Activated naive CD8-positive, alpha-beta T cell treated with anti-CD3 and anti-CD28 coated beads, Interleukin-2, amount 50 U/mL, for 16 hours (primary cell): ENCODE measurements at places on chromosomes 6 and 20.

- DNase-seq = no peak
Measured at GRCh38 chr20:48983423-48984400, 62.2 kb downstream of the ARFGEF2 start.

GRCh38 chr6:45880676-45881075, 135.0 kb downstream of the CLIC5 start:
- DNase-seq = no peak

GRCh38 chr6:159061805-159062563, 17.2 kb upstream of the TAGAP start:
- DNase-seq = no peak

- no peak for DNase-seq
Measured at GRCh38 chr6:674956-675355, 18.0 kb downstream of the EXOC2 start.

DNA sequence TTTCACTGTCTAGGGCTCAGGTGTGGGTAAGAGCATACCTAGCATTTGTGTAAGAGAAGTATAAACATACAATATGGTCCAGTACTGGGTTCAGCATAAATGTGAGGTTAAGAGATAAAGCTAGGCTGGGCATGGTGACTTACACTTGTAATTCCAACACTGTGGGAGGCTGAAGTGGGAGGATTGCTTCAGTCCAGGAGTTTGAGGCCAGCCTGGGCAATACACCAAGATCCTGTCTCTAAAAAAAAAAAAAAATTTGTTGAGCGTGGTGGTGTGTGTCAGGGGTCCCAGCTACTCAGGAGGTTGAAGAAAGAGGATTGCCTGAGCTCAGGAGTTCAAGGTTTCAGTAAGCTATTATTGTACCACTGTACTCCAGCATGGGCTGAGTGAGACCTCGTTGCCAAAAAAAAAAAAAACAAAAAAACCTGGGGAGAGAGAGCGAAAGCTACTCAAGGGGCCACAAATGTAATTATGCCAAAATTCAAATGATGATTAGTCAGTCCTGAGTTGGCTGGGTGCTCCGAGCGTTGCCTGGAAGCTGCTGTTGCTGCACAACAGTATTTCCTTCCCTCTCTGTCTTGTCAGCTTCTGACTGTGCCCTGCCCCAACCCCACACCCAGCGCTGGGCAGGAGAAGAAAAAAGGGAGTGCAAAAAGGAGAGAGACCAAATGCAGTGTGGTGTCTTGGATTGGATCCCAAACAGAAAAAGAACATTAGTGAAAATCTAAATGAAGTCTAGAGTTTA, 24.0 kb downstream of the CMTR1 start:
- DNase-seq = no peak

GRCh38 chr20:19920381-19921138, 96.6 kb upstream of the NAA20 start:
- no peak for DNase-seq

GRCh38 chr20:20466341-20466879, 98.5 kb downstream of the INSM1 start:
- DNase-seq = no peak

- DNase-seq = no peak
Measured at GRCh38 chr6:141513830-141514229, 618.9 kb upstream of the GJE1 start.

GRCh38 chr6:133641104-133641503, 247.8 kb upstream of the TCF21 start:
- DNase-seq = no peak

DNA sequence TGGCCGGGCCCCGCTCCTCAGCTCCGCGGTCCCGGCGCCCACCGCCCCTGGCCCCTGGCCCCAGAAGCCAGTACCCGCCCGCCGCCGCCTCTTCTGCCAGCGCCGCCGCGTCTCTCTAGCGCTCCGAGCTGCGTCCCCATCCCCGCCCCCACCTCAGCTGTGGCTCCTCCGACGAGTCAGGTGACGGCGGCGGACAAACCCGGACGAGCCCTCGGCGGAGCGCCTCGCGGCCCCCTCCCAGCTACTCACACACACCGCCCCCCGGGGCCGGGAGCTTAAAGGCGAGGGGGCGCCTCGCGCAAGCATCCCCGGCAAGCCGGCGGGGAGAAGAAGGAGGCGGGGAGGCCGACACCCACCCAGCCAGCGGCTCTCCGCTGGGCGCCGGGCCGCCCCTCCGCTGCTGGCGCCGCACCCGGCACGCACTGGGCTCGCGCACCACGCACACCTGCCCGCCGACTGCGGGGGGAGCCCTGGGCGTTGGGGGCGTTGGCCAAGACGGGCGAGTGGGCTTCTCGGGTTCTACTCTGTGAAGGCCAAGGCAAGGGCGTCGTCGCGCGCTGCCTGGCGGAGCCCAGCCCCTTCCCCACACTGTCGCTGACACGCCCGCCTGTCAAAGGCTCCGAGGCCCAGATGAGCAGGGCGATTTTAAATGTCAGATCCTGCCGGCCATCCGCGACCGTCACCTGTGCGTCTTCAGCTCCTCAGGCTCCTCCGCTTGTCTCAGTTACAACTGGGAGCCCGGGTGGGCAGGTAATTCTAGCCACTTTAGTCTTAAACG, at the start of gene SNAP91:
Gene SNAP91 (minus strand): TSS at position 132 of the 778 bp plus-strand sequence. CDS start 1,174 bp downstream, outside the sequence.
- no peak for DNase-seq

- DNase-seq = no peak
Measured at GRCh38 chr6:34696189-34696738, 303 bp downstream of the ILRUN start.

- no peak for DNase-seq
Measured at GRCh38 chr20:43961541-43962471, 47.2 kb downstream of the TOX2 start.

DNA sequence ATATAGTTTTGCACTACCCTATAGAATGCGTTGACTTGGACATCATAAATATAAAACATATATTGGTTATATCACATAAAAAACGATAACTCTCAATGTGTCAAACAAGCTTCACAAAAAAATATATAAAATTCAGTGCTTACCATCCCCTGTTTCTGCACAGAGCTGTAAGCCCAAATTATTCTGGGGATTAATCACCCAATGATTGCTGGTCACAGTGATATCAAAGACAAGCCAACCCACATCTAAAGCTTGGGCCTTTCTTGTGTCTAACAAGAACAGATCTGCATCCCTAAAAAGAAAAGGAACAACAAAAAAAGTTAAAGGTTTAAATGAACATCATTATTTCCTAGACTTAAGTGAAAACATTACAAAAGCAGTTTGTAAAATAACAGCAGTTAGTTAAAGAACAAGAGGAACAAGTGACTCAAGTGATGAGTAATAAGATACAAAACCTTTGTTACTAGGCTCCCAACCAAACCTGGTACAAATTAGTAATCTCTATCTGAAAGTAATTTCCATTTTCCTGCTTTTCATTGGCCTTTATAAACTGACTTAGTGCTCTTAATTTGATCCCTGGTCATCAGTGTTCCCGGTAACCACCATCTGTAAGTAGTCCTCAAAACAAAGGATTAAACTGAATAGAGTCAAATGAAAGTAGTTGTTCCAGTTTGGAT, 81.1 kb downstream of the BMP5 start:
- no peak for DNase-seq

DNA sequence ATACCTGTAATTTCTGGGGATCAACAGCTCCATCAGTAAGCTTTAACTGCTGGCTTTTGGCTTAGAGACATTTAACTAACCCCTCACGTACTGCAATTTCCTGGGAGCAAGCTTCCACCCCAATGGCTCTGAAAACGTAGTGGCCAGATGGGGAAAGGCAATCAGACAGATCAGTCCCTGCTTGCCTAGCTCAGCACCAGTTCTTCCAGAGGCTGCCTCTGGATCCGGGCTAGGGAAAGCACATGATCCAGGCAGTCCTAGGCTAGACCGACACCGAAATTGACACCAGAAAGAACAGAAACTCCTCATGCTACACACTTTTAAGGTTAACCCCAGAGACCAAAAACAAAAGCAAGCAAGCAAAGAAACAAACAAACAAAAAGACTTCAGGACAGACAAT, 13.3 kb downstream of the PREP start:
- no peak for DNase-seq

- no peak for DNase-seq
Measured at GRCh38 chr6:112360498-112360897, 13.4 kb downstream of the RFPL4B start.

- no peak for DNase-seq
Measured at GRCh38 chr6:18491308-18492045, 104.3 kb downstream of the RNF144B start.

DNA sequence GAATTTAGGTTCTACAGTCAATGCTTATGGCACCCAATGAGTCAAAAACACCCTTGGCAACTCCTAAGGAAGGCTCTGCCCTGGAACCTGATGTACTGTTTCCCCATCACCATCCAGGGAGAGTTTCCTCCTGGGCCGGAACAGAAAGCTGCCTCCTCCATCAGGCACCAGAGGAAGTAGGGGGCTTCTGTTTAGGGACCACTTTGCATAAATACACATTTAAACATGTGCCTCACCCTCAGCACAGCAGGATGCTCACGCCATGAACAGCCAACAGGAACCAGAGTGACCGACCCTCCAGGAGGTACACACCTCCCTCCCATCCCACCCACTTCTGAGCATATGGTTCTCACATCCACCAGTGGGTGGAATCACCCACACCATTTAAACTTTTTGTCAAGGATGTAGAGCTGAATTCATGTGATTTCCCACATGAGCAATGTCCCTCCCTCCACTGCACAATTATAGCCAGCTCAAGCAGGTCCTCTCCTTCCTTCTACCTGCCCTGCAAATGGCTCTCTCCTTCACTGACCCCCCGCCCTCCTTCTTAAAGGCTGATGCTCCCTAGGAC, 14.8 kb downstream of the DDRGK1 start:
- DNase-seq = no peak

DNA sequence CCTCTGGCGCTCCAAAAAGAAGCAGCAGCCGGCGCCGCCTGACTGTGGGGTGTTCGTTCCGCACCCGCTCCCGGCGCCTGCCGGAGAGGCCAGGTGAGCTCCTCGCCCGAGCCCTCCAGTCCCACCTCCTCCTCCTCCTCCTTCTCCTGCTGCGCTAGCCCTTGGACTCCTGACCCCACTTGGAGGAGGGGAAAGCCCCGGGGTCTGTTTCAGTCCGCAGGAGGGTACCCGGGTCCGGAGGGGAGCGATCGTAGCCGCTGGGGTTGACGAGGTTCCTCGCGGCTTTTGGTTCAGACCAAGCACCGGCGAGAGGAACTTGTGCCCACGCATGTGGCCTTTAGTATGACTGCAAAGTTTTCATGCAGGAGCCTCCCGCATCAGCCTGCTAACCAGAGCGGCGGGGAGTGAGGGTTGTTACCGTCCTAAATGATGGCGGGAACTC, 493 bp downstream of the CRYBG1 start:
- no peak for DNase-seq

DNA sequence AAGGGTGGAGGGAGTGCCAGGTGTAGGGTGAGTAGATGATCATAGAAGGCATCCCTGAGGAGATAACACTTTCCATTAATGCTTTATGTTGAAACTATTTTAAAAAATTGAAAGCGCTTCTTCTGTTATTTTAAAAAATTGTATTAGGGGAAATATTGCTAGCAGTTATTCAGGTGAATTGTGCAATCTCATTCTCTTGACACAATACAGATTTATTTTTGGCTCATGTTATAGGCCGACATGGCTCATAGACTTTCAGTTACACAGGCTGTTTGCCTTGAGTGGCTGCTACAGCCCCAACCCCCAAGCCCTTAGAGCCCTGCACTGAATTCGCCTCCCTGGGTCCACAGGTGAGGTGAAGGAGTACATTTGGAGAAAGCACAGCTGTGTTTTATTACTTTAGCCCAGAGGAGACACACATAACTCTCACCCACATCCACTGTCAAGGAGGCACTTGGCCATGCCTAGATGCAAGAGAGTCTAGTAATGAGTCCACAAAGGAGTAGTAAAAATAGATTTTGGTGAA, 228.2 kb downstream of the RFPL4B start:
- DNase-seq = no peak

GRCh38 chr6:152127432-152128165, 320.1 kb downstream of the ESR1 start:
- no peak for DNase-seq

GRCh38 chr6:142118328-142118727, 14.4 kb upstream of the GJE1 start:
- DNase-seq = no peak

DNA sequence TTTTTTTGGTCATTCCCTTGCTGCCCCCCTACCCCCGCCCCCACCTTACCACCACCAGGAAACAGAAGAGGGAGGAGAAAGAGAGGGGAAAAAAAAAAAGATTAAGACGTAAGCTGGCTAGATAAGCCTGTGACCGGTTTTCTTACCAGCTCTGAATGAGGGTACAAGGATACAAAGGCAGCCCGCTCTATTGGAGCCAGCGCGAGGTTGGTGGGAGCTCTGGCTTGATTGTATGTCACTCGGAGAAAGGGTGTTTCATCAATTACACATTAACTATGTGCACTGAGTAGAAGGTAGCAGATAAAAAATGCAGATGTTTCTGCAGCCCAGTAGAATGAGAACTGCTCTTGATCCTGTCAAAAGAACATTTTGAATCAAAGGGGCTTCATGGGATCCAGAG, 28.6 kb upstream of the OLIG3 start:
- DNase-seq = no peak

DNA sequence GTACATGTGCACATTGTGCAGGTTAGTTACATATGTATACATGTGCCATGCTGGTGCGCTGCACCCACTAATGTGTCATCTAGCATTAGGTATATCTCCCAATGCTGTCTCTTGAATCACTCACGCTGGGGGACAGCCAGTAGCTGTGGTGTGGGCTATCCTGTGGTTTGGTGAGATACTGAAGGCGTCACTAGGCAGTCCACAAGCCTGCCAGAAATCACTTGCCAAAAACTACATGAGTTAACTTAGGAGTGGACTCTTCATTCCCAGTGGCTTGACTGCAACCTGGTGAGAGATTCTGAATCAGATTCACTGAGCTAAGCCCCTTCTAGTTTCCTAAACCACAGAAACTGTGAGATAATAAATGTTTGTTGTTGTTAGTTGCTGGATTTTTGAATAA, 191.3 kb downstream of the TSHZ2 start:
- no peak for DNase-seq

- no peak for DNase-seq
Measured at GRCh38 chr6:164967102-164967501, 342.3 kb downstream of the C6orf118 start.

- DNase-seq = no peak
Measured at GRCh38 chr6:36933102-36933501, 21.4 kb upstream of the PI16 start.

DNA sequence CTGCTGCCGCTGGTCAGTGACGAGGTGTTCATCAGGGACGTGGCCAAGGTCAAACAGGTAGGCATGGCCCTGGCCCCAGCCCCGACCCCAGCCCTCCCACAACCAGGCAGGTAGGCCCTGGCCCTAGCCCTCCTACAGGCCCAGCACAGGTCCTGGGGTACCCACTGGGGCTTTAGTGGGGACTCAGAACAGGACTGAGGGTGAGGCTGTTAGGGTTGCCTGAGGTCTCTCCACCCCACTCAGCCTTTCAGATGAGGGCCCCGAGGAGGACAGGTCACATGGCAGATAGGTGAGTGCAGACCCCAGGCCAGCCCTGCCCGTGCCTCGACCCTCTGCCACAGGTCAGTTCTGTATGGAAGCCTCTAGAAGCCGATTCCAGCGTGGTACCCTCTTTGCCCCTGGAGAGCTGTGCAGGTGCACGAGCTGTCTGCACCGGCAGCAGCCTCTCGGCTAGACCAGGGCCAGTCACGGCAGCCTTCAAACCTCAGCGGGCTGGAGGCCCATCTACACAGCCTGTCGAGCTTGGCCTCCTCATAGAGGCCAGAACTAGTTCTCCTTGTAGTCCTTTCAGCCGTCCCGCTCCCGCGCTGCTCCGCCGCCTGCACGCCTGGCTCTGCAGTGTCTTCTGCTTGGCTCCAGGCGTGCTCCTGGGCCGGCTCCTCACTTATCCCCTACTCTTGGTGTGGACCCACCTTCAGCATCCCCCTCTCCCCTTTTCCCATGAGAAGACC, 35.5 kb downstream of the PYGB start:
- no peak for DNase-seq
